IPS DF 19.7 (cell line): ENCODE measurements at places on chromosomes 4 and X.

- DNase-seq, result no peak
Observed at GRCh38 chrX:44020693-44021092, 47.5 kb upstream of the NDP start.

- DNase-seq, result no peak
Observed at GRCh38 chr4:8306511-8307021, 37.0 kb downstream of the HTRA3 start.

DNA sequence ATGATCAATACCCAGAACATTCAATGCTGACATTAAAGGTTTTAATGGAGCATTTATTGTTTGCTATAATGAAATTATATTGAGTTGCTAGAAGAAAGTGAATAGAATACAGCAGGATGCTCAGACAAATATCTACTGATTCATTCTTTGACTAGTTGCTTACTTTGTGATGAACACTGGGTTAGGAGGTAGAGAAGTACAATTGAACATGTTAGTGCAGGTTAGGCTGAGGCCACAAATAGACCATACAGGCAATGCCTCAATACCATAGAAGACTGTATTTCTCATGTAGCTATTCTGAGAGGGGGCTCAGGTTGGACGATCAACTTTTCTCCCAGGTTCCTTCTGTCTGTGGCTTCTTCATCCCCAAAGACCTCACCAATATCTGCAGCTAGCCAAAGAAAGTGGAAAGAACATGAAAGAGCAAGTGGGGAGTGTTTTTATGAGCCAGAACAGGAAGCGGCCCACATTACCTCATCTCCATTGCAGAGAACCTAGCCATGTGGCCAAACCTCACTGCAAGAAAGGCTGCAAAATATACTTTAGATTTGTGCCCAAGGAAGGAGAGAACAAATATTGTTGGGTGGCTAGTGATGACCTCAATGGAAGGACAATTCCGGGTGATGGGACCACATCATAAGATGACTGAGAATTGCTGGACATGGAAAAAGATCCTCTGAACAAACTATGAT is 180.3 kb upstream of the GATB start:
- DNase-seq, result no peak

- DNase-seq, result no peak
Observed at GRCh38 chr4:38160487-38161207, 200.4 kb downstream of the PTTG2 start.
